Fibroblast of skin of right quadriceps (primary cell): ENCODE measurements at places on chromosomes 5 and 9.

DNA sequence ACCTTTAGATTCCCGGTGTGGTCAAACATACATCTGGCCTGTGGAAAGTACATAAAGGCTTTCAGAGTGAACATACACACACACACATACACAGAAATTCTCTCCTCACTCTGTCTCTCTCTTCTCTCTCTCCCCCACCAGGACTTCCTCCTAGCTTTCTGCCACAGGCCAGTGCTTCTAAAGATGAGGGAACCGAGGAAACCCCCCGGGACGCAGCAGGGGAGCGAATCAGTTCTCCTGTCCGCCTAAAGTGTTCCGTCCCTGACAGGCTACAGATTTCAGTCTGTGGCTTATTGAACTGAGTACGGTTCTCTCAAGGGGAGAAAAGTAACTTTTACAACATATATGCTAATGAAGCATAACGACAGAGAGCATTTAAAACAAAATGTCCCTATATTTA, 75.8 kb downstream of the MED27 start:
- no peak for DNase-seq

GRCh38 chr9:8365029-8365428, 565.5 kb upstream of the DMAC1 start:
- DNase-seq: peak; percentile 84

GRCh38 chr9:108913391-108913790, 20.5 kb downstream of the ELP1 start:
- DNase-seq: no peak

- DNase-seq: no peak
These were observed 643.6 kb upstream of the RORB start for GRCh38 chr9:73853549-73853948.

DNA sequence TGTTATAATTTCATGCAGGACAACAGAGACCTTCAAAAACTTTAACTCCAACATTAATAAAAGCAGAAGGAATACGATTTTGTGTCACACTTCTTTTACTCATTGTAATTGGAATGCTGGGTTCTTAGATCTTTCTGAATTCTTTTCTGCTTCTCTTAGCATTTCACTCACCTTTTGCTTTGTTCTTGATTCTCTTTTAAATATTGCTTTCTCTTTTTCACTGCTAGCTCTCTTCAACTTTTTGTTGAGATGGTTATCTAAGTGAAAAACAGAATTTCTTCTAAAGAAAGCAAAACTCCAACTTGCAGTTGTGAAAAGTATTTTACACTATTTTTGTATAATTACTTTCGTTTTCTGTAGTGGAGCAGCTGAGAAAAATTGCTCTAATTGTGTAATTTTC, 212.6 kb upstream of the KIF2A start:
- DNase-seq: no peak

GRCh38 chr9:128175102-128175563, 15.1 kb downstream of the BBLN start:
- DNase-seq: peak; percentile 29

GRCh38 chr5:159826351-159827214, 89.7 kb upstream of the ADRA1B start:
- peak; percentile 64 for DNase-seq

GRCh38 chr9:98861781-98862504, 54.5 kb downstream of the GALNT12 start:
- peak; percentile 92 for DNase-seq

- DNase-seq: peak; percentile 74
These were observed 187.6 kb upstream of the S1PR3 start for GRCh38 chr9:88803546-88804253.

DNA sequence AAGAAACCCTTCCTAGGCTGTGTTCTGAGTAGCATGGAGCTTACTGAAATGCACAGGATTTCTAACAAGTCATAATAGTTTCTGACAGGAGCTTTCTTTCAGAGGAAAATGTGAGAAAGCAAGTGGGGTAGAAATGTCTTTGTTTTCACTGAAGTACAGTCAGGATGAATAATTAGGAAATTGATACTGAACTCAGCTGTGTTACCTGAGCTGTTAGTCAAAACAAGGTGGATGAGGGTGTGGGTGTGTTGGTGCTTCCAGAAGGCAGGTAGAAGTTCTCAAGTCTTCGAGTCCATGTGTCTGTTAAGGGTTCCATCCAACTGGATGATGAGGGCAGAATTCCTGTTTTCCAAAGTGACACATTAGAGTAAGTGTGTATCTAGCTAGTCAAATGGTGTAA, 122.4 kb downstream of the BASP1 start:
- no peak for DNase-seq

DNA sequence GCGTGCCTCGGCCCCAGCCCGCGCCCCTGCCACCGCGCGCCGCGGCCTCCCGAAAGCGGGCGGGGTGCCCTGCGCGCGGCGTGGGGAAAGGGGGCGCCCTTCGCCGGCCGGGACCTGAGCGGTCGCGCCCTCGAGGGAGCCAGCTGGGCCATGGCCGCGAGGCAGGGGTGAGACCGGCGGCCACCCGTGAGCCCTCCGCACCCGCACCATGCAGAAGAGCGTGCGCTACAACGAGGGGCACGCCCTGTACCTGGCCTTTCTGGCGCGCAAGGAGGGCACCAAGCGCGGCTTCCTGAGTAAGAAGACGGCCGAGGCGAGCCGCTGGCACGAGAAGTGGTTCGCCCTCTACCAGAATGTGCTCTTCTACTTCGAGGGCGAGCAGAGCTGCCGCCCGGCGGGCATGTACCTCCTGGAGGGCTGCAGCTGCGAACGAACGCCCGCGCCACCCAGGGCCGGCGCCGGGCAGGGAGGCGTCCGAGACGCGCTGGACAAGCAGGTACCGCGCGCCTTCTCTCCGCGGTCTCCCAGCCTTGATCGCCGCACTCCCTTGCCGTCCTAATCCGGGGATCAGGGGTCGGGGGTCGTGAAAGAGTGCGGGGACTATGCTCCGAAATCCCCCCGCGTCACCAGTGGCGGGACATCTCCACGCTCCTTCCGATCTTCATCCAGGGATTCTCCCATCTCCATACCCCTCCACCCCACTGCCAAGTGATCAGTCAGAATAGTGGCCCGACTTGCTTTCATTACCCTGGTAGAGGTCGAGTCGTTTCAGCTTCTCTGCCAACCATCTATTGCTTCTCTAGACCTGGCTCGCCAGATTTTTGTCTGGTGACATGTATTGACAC, 590 bp downstream of the RASGRF2 start:
- no peak for DNase-seq

DNA sequence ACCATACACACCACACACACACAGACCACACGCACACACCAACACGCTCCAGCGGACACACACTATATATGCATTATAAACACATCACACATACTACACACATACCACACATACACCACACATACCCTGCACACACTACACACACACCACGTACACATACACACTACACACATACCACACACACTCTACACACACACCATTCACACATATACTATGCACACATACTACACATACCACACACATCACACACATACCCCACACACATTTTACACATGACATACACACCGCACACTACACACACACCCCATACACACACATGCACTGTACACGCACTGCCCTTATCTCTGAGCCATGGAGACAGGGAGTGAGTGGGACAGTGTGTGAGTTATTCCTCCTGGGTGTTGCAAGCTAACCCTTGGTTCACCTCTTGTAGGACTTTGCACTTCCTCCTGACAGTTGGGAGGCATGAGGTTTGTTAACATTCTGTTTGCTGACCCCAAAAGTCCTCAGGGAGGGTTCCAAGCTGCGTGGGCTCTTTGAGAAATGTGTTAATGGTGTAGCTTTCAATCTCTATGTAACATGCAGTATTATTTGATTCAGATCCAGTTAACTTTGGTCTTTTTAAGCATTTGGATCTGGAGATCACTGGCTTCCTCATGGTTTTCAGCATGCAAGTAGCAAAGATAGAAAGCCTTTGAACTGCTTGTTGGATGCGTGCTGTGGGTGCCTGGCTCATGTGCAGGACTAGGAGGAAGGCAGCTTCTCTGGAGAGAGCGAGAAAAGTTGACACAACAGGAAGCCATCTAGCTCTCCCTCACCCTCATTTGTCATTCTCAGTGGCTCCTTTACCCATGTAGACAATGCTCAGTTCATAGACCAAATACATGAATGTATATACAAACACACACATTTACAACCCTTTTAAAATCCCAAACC, 13.7 kb downstream of the IL31RA start:
- no peak for DNase-seq

DNA sequence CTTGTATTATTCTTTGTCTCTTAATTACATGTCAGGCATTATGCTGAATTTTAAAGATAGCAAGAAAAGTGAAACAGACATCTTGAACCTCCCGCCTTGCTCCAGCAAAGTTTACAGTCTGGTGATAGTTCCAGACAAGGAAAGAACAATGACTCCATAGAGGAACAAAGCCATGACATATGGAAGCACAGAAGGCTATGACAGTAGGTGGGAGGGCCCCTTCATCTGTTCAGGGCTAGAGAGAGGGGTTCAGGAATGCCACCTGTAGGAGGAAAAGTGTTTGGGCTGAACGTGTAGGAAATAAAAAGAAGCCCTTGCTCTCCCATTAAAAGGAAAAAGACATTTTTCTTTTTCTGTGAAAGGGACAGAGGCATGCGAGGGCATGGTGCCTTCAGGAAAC, 315.6 kb downstream of the TRIM32 start:
- DNase-seq: no peak

GRCh38 chr9:123527981-123528380, 172.0 kb downstream of the CRB2 start:
- no peak for DNase-seq

DNA sequence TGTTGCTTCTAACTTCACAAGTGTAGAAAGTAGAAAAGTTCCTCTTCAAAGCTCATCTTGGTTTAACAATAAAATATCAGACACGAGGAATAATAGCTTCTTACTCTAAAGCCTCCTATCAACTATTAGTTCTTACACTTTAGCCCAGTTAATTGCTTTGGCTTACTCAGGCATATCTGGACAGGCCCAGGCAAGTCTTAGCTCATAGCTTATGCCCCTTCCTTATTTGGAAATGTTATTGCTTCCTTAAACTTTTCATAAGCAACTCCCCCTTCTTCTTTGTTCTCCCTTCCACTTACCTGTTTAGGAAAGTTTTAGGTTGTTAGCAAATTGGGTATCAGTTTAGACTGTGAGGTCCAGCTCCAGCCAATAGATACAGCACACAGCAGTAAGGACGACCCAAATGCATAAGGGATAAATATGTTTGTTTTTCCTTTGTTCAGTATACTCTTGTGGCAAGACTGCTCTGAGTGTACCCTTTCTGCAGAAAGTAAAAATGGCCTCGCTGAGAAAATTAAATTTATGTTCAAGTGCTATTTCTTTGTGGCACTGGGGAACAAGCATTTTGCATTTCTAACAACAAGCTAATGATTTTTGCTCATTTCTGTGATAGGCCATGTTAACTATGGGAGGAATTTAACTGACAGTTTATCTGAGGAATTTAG, 162.1 kb downstream of the SMC2 start:
- DNase-seq: no peak

DNA sequence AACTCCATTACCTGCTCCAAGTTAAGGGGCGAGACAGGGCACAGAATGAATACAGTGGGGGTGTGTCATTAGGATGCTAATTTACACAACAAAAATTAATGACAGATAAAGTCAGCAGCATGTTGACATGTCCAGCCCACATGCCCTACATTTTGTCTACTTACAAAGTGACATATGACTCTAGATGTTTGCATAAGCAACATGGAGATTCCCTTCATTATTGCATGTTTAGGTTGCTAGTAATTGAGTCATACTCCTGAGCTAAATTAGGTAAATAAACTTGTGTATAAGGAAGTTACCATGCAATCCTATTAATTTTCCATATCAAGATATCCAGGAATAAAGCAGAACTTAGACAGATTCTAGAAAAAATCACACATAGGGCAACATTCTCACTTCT, 232.2 kb downstream of the PDE4D start:
- DNase-seq: no peak

- no peak for DNase-seq
These were observed 81.0 kb downstream of the WWC1 start for GRCh38 chr5:168372356-168372946.

DNA sequence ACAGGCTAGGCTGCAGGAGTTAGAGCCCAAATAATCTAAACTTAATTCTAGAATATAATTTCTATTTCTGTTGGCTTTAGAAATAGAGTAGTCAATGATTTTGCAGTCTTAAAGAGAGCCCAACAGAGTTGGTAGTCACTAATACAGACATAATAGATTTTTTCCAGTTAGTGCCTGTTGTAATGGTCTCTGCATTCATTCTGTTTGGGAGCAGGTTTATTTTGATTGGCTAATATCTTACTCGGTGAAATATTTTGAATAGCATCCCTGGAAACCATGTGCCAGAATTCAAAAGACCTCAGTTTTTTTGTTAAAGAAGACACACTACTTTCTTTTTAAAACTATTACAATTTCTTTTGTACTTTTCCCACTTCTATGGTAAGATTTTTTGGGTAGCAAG, 107.2 kb downstream of the RASGRF2 start:
- no peak for DNase-seq
